Central memory CD4-positive, alpha-beta T cell (primary cell): ENCODE measurements at places on chromosomes 6 and 20.

DNA sequence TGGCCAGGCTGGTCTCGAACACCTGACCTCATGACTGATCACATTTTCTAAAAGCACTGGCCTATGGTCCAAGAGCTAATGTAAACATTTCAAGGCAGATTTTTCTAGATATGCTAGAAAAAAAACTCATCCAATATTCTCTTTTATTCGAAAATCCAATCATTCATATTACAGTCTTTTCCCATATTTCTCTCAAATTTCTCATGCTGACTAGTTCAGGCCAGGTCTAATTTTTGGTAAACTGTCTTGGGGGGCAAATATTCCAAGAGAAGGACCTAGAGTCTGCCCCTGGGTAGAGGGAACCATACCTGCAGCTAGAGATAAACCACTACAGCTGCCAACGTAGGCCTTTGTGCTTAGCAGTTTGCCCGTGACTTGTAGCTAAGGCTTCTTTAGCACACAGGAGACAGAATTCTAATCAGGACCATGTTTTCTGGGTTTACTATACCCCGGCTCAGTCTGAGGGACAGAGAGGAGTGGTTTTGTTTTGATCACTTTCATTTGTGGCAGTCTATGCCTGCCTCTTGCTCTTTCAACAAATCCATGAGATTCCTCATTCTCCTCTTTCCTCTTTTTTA lies 71.8 kb upstream of the CITED2 start:
- no peak for DNase-seq

GRCh38 chr20:4926531-4927156 lies 74.7 kb downstream of the SLC23A2 start:
- DNase-seq, result no peak

DNA sequence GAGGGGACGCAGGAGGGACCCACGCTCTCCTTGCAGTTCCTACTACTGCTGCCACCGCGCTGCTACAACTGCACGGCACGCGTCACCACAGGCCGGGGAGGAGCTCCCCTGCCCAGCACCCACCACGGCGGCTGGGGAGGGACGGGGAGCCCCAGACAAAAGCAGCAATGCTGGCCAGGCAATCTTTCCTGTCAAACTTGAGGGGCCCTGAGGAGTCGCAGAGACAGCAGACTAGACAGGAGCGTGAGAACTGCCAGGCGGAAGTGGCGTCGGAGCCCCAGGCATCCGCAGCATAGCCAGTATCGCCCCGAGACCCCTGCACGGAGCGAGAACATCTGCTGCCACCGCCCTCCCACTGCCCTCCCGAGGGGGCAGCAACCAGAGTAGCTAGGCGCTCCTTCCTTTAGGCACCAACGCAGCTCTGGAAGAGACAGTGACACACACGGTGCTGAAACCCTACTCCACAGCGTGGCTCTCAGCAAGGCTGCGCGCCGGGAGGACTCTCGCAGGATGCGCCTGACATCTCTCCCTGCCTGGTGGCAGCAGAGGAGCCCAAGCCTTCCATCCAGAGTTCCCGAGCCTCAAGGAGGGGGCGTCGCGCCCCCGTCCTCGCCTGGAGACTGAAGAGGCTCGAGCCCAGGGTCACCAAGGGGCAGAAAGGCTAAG lies 2.2 kb downstream of the TAF4 start:
- no peak for DNase-seq

GRCh38 chr20:46688151-46689081 lies 828 bp downstream of the TP53RK start:
- no peak for DNase-seq

DNA sequence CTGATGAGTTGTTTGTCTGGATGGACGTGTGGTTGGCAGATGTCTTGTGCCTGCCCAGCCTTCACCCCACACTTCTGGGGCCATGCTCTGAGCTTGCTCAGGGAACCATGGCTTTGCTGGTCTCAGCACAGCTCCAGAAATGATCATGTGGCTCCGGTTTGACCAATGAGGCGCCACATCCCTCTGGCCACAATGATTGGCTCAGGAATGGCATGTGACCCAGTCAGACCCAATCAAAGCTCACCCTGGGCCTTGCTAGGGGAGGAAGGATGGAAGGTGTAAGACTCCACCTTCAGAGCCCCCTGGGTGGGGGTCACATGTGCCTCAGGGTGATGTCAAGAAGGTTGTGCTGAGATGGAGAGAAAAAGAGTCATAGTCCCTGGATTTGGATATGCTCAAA lies 281.6 kb upstream of the SULF2 start:
- no peak for DNase-seq

GRCh38 chr6:90596967-90597539 lies 10.2 kb upstream of the MAP3K7 start:
- DNase-seq, result no peak

DNA sequence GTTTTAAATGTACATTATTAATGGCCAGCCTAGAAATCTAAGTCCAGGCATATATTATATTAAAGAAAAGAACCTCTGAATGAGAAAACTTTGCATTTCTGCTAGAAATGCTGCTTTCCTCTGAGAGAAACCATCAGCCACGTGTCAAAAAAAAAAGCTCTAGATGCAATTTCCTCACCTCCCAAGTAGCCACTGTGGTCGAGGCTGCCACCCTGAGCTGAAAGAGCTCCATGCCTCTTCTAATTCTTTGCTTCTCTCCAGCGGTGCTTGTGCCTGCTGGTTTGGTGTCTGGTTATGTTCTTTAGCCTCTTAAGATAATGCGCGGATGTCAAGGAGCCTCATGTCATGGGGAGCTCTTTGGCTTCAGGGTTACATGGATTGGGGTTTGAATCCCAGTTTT lies 316.0 kb downstream of the TFAP2C start:
- DNase-seq, result no peak

- no peak for DNase-seq
These were observed 80.5 kb downstream of the PRSS35 start for GRCh38 chr6:83592770-83593394.

- no peak for DNase-seq
These were observed 75.1 kb downstream of the EDN3 start for GRCh38 chr20:59375541-59375940.

DNA sequence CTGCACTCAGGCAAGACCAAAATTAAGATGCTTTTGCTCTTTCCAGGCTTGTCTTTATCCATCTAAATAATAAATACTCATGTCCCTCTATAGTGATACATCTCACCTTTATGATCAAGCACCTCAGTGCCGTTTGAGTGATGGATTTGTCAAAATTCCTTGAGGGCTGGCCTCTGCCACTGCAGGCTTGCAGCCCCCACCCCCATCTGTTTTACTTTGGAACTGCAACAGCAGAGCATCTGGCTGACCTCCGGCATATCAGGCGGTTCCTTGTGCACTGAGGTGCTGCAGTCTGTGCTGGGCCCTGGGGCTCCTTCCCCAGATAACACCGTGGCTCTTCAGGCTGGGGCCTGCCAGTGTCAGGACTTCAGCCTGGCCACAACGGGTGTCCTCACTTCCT lies 386.9 kb downstream of the CDH26 start:
- DNase-seq, result no peak

DNA sequence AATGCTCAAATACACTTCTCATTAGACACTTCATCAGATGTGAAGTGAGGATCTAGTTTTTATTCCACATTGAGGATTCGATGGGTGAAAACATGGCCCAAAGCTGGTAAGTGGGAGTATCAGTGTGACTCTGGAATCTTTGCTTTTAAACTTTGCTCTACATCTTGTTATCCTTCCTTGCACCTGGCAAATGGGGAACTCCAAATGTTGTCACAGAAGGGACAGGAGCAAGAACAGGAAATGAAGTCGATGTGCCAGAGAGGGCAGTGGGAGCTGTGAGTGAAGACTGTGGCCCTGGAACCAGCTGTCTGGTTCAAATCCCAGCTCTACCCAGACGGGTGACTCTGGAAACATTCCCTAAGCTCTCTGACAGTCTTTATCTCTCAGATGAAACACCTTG lies 86.7 kb upstream of the AGPAT4 start:
- DNase-seq, result no peak

DNA sequence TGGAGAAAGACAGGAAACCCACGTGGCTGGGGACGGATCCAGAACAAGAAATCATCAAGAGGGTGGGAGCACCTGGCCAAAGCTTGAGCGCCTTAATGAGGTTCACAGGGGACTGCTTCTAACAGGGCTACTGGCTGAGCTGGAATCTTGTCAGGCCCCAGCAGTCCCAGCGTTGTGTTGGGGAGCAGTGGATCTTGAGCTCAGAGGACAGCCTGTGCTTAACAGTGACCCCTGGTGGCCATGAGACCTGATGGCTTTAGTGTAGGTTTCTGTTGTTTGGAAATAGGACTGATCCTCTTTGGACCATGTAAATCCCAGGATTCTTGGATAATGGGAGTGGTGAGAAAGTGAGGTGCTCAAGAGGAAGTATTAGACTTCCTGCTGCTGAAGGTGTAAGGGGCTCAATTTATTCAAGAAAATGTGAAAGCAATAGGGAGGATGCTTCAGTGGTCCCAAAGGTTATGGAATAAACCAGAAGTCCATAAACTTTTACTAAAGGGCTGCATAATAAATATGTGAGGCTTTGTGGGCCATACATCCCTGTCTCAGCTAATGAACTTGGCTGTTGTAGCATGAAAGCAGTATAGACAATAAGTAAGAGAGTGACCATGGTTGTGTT lies 216.2 kb downstream of the NFATC2 start:
- no peak for DNase-seq

DNA sequence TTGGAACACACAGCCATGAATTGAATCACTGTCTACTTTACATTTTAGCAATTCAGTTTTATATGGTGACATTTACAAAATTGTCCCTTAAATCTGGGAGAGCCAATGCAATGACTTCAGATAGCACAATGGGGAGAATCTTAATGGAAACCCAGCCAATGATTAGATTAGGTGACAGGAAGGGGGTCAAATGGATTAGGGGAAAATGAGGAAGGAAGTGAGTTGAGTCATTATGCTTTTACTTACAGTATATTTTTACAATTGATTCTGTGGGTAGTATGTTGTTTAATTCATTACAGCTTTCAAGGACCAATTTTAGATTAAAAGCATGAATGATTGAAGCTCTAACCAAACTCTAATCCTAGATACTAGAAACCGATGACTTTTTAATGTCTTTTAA lies 229.8 kb downstream of the SOX4 start:
- DNase-seq, result no peak

GRCh38 chr20:24980291-24981053 lies 12.1 kb downstream of the APMAP start:
- no peak for DNase-seq

DNA sequence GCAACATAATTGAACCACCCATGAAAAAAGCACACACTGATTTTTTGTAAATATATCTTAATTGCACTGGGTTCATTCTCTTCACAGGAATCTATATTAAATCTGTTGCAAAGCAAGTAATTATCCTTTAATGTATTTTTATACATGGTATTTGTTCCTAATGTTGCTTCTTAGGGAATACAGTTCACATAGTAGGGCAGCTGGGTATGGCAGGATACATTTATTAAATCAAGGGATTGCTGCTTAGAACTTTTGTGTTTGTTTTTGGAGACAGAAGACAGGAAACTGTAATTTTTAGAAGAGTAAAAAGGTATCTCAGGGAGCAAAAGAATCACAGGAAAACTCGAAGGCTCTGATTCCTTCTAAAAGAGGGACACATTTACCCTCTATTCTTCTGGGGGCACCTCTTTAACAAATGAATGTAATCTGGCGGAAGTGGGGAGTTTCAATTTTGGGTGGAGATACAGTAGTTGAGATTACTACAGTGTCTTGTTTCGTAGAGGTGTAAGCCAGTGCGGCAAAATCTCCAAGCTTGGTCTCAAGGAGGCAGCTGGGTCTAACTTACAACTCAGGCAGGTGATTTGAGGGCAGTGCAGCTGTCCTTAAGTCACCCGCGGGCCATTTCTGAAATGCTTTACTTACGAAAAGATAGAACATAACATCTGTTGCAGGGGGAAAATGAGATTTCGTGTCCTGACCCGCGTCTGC lies 812 bp upstream of the SMIM13 start:
- DNase-seq, result no peak

DNA sequence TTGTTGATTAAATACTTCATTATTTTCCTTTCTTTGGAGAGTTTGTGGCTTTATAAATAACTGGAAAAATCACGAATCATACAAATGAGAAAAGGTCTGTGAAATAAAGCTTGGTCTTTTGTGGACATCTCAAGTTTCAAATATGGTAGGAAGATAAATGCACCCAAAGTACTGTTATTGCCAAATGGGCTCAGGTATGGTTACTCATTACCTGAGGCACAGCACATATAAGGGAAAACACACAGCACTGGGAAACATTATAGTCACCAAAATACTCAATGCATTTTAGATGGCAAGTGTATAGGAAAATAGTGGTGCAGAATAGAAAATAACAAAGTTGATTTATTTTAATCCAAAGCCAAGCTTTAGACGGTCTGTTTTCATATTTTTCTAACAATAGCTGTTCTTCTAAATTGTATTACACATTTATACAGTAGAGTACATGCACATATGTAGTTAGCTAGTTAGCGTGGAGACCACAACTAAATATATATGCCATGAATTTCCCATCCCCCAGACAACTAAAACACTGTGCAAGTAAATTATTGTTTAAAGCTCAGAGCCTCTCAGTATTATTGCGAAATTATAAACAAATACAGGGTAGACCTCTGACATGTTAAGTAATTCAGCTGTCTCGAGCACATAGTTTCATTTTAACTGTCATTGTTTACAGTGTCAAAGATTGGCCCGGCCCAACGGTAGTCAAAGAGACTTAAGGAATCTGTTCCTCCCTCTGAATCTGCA lies 336.0 kb downstream of the SYNE1 start:
- no peak for DNase-seq

GRCh38 chr20:20856306-20856705 lies 143.9 kb upstream of the RALGAPA2 start:
- no peak for DNase-seq

- DNase-seq, result no peak
These were observed 16.4 kb upstream of the SLC22A2 start for GRCh38 chr6:160274871-160275510.

DNA sequence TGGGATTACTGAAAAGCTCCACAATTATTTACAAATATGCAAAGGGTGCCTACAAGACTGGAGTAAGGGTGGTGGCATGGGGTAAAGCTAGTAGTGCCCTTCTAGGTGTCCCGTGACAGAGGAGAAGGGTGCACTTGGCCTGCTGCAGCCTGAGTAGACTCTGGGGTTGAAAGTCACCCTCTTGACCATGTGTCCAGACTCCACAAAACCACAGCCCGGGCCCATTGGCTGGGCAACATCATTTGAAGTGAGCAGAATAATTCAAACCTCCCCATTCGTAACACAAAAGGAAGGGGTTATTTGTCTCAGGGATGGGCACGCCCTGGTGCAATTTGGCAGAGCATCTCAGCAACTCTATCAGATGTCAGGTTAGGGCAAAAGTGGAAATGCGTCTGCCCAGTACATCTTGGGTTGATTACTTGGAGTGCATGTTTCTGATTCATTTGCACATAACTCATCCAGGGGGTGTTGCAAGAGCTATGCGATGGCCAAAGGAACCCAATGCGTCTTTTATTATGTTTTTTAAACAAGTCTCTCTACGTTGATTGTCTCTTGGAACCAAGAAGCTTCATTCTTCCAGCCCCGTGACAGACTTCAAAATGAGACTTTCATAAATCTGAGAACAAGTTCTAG lies 56.7 kb downstream of the ISM1 start:
- no peak for DNase-seq

DNA sequence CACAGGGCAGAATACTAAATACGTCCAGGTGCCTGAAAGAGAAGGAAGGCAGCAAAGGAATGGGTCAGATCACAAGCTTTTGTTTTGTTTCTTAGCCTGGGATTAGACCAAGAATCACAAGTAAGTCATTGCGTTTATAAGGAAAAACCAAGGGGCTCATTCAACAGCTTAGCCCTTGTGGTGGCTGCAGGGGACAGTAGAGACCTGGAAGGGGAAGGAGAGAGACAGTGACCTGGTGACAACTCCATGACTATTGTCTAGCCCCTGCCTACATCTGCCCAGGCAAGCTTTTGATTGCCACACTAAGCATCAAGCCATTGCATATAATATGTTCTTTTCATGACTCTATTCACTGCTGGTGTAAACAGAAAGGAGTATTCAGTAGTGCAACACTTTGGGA lies 30.2 kb upstream of the TBC1D7 start:
- no peak for DNase-seq
